Activated CD4-positive, alpha-beta T cell treated with anti-CD3 and anti-CD28 coated beads for 24 hours (primary cell): ENCODE measurements at places on chromosomes 7 and 10.

DNA sequence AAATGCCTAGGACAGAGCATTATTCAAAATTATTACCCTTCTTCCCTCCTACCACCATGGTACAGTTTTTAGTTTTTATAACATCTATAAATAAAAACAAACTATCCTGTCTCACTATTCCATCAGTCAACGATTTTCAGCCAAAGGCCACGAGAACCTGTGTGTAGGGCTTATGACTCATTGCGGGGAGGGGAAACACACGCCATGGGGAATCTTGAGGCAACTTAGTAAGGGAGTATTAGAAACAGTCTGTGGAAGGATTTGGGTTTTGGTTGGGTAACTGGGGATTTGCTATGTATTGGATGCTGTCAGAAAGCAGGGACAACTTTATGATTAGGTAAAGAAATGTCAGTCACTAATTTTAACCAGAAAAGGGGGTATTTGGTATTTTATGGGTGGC, 14.7 kb downstream of the GPR141 start:
- DNase-seq: no peak

DNA sequence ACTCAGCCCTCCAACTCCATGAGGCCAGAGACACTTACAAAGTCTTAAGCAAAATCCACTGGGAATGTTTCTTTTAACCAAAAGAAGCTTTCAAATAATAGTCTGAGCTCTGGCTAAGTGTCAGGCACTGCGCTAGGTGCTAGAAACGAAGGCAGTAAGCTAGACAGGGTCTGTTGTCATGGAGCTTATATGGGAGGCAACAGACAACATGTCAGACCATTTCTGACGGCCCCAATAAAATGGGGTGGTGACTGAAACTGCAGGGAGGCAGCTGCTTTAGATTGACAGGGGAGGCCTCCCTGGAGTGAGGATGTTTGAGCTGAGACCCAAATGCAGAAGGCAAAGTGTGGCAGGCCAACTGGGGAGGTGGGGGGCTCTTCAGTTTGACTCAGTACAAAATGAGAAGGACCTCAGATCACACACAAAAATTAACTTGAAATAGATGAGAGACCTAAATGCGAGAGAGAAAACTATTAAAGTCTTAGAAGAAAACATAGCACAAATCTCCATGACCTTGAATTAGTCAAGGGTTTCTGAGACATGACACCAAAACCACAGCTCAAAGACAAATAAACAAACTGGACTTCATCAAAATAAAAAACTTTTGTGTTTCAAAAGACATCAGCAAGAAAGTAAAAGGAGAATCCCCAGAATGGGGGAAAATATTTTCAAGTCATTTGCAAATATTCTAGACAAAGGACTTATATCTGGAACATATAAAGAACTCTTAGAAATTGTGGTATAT, 40.6 kb downstream of the SH3PXD2A start:
- DNase-seq: no peak

DNA sequence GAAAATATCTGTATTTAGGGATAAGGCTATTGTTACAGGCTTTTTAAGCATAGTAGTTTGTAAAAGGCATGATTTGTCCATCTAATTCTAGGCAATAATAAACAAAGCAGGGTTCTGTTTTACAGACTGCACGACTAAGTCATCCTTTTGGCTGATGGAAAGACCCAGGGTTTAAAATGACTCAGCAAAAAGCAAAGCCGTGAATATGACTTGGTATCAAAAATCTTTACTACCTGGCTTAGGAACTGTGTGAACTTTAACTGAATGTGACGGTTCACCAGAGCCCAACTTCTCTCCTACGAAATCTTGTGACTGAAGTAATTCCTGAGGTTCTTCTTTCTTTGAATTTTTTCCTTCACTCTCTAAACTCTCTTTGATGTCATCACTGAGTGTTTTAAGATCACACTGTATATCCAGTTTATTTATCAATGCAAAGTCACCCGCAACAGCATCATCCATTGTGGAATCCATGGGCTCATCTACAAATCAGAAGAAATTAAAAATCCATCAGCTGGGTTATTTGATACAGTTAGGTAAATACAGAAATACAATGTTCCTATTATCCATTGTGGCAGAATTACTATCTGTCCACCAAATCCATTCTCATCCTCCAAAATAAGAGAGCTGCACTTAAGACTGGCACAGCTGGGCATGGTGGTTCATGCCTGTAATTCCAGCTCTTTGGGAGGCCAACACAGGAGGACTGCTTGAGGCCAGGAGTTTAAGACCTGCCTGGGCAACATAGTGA, 17.0 kb downstream of the ATE1 start:
- DNase-seq: no peak

- no peak for DNase-seq
Measured at GRCh38 chr10:50512743-50513416, 110.9 kb downstream of the SGMS1 start.

DNA sequence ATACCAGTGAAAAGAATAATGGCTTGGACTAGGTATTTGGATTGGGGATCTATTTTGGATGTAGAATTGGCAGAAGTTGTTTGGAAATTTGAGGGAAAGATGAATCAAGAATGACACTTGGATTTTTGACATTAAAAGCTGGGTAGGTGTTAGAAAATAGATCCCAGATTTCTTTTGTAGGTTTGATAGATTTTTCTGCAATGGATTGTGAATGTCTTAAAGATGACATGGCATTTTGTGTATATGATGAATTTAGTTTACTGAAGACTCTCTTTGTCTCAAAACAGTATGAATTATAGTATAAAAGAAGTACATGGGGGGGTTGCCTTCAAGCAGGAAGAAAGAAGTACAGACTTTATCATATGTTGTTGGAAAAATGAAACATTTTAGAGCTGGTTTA, 75.8 kb downstream of the MPLKIP start:
- DNase-seq: no peak

- DNase-seq: no peak
Measured at GRCh38 chr10:124570646-124571045, 109.0 kb downstream of the LHPP start.

GRCh38 chr7:140209866-140210609, 33.3 kb upstream of the KDM7A start:
- DNase-seq: no peak

DNA sequence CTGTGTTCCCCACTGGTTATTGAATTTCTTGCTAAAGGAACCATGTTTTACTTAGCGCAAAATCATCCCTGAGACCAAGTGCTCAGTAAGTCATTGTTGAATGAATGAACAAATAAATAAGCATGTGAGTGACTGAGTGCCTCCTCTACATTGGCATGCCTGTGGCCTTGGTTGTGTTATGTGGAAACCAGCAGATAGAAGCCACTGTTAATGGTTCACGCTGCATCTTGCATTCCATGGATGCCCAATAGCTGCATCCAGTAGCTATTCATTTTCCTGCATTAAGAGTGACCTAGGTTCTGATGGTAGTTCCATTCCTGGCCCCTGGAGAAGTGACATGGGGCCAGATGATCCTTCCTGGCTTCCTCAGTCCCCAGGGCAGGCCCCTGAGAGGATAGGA, 113.3 kb upstream of the BMPER start:
- DNase-seq: no peak

- DNase-seq: no peak
Measured at GRCh38 chr7:151411551-151411950, 1.7 kb upstream of the WDR86 start.

- DNase-seq: peak; percentile 14
Measured at GRCh38 chr7:94620703-94621118, 35.2 kb downstream of the SGCE start.

DNA sequence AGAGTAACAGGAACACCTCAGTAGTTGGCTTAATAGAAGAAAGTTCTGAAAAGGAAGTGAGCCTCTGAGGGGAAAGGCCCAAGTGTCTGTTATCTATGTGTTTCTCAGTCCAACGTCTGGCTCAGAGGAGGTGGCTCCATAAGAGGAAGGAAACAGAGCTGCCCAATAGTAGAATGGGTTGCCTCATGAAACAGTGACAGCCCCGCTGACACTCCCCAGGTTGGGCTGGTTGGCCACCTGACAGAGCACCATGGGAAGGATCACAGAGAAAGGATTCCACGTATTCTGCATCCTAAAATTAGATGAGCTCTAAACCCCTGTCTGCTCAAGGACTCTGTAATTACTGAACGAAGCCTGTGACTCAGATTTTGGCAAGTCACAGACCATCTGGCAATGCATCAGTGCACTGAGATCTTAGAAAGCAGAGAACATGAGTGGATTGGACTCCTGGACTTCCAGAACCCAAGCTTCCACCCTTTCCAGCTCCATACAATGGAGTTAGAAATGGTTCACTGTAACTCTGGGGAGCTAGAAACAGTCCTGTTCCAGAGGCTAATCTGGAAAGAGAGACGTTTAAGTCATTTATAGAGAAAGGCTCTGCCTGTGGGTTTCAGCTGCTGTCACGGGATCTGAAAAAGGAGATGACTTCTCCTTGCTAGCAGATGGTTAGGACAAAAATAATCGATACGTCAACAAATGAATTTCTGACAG, 2.9 kb downstream of the PKD2L1 start:
- no peak for DNase-seq

DNA sequence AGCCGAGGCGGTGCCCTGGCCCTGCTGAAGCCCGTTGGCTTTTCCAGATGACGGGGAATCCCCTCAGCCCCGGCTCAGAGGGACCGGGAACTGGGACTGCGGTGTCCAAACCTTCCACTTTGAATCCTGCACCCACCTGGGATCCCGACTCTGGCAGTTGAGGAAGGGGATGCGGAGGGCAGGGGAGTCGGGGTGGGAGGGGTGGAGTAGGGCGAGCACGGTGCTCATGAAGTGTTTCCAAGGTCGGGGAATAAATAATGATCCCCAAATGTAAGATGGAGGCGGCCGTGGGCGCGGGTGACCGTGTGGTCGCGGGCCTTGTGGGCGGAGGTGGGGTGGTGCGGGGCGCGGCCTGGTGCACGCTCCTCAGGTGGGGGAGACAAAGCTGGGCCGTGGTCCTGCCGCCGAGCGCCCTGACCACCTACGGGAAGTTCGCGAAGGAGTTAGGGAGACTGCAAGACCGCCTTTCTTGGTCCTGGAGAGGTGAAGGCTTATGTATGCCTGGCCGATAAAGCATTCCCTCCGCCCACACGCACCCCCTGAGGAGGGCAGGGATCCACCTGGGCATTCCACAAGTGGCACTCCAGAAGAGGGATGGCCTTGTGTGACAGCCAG, 1.4 kb downstream of the MTURN start:
- no peak for DNase-seq

DNA sequence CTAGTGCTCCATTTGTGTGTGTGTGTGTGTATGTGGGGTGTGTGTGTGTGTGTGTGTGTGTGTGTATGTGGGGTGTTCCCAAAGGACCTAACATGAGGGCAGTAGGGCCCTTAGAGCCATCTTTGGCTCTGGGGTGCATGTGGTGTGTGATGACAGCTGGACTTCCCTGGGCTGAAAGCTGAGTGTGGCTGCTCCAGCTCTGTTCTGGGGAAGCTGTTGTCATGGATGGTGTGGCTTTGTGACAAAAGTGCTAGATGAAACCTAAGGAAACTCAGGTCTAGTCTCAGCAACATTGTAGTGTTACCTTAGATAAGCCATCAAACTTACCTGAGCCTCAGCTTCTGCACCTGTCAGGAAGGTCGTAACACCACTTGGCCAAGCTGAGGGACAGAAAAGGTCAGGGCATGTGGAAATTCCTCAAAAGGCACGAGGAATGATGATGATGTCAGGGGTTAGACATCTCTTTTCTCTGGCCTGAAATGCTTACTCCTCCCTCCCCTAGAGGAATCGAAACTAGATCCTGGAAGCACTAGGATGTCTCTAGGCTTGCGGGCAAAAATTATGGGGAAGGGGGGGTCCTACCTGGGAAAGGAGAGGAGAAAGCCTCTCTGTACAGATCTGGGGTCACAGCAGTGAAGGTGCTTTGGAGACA, 115.4 kb downstream of the RPS24 start:
- no peak for DNase-seq

- DNase-seq: no peak
Measured at GRCh38 chr10:102261196-102261595, 15.9 kb downstream of the GBF1 start.

GRCh38 chr7:113060100-113060499, 26.5 kb downstream of the GPR85 start:
- DNase-seq: no peak

GRCh38 chr10:103157246-103157645, 35.8 kb downstream of the NT5C2 start:
- no peak for DNase-seq

- no peak for DNase-seq
Measured at GRCh38 chr10:106815427-106816043, 349.0 kb downstream of the SORCS1 start.

- DNase-seq: no peak
Measured at GRCh38 chr10:78589687-78590086, 479.1 kb upstream of the ZMIZ1 start.
